Stimulated activated CD4-positive, alpha-beta T cell treated with anti-CD3 and anti-CD28 coated beads, TNF-alpha, amount 100 ng/mL, for 4 hours (primary cell): ENCODE measurements at places on chromosomes 7 and 10.

DNA sequence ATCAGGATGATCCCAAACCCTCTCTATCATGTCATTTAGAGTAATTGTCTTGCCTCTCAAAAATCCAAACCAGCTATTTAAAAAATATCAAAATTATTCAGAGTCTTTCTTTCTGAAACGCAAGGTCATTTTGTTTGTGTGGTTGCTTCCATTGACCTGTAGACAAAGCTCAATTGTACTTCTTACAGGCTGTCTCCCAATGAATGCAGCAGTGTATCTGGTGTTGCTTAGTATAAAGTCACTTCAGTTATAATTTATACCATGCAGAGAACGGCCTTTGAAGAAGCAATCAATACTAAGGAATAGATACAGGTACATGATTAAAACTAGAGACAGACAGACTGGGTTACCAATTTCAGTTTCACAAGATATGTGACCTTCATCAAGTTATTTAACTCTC lies 80.9 kb downstream of the DOCK4 start:
- DNase-seq, result no peak

DNA sequence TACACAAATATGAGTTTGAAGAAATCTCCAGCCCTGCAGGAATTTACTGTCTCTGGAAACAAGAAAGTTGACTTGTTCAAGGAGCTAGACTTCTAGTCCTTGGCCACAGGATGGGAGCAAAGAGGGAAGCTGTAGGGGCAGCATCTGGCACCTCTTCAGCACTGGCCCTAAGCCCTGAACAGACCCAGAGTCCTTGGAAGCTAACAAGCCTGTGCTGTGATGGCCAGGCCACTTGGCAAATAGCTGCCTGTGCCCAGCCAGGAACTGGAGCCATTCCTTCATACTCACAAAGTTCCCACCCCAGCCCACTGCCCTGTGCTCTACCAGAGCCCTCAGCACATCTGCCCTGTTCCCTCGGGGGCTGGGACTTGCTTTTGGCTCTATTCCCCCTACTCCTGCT lies 9.4 kb upstream of the COL13A1 start:
- DNase-seq, result no peak

GRCh38 chr10:93915598-93915997 lies 21.8 kb downstream of the SLC35G1 start:
- DNase-seq, result no peak

- DNase-seq, result no peak
Observed at GRCh38 chr7:30612658-30613265, 18.1 kb downstream of the GARS1 start.

DNA sequence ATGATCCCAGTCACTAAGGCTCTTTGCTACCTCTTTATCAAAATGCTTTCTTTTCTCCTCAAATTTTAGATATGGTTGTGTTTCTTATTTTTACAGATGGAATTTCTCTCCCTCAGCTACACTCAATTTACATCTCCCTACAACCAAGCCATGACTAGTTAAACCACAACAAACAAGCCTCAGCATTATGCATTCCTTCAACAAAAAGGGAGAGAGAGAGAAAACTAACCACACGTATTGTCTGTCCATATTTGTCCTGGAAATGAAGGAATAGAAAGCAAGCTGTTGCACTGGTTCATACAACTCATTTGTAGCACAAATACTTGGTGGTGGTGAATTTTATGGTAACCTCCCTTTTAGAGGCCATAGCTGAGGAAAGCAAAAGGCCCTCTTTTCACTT lies 286.4 kb downstream of the AHR start:
- DNase-seq, result no peak

DNA sequence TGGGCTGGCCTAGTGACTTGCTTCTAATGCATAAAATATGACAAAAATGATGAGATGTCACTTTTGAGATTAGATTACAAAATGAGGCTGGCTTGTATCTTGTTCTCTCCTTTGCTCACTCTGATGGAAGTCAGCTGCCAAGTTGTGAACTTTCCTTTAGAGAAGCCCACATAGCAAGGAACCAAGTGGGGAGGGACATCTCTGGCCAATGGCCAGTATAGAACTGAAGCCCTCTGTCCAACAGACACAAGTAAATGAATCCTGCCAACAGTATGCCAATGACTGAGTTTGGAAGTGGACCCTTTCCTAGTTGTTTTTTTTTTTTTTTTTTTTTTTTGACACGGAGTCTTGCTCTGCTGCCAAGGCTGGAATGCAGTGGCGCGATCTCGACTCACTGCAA lies 3.3 kb downstream of the ZC3HC1 start:
- DNase-seq, result no peak

- DNase-seq, result no peak
Observed at GRCh38 chr10:132149271-132149670, 37.5 kb upstream of the DPYSL4 start.

GRCh38 chr7:74164985-74165456 lies 9.1 kb upstream of the EIF4H start:
- DNase-seq, result no peak

GRCh38 chr10:23193435-23194074 lies 1.4 kb downstream of the PTF1A start:
- no peak for DNase-seq

DNA sequence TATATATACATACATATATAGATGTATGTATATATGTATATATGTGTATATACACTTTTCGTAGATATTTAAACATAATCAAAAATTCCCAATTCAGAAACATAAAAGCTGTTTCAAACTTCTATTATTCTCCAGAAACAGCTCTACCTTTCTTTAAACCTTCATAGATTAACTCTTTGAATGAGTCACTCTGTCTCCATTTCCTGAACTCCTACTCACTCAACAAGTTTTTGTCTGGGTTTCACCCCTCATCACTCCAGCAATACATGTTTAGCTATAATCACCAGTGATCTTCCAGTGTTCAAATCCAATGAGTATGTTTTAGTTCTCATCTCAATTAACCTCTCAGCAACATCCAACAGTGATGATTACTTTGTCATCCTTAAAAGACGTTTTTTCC lies 9.6 kb downstream of the DGKB start:
- DNase-seq, result no peak

- DNase-seq, result no peak
Observed at GRCh38 chr7:11533229-11533820, 298.7 kb downstream of the THSD7A start.

DNA sequence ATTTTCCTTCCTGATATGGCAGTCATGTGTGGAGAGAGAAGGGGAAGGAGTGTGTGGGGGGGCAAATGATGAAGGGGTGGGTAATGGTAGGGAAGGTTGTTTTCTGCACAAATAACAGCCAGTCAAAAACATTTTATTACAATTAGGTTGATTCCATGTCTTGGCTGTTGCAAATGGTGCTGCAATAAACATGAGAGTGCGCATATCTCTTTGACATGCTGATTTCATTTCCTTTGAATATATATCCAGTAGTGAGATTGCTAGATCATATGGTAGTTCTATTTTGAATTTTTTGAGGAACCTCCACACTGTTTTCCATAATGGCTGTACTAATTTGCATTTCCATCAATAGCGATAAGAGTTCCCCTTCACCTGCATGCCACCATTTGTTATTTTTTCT lies 10.6 kb upstream of the JAZF1 start:
- DNase-seq, result no peak

GRCh38 chr10:49300140-49300974 lies 1.4 kb downstream of the C10orf71 start:
- no peak for DNase-seq

DNA sequence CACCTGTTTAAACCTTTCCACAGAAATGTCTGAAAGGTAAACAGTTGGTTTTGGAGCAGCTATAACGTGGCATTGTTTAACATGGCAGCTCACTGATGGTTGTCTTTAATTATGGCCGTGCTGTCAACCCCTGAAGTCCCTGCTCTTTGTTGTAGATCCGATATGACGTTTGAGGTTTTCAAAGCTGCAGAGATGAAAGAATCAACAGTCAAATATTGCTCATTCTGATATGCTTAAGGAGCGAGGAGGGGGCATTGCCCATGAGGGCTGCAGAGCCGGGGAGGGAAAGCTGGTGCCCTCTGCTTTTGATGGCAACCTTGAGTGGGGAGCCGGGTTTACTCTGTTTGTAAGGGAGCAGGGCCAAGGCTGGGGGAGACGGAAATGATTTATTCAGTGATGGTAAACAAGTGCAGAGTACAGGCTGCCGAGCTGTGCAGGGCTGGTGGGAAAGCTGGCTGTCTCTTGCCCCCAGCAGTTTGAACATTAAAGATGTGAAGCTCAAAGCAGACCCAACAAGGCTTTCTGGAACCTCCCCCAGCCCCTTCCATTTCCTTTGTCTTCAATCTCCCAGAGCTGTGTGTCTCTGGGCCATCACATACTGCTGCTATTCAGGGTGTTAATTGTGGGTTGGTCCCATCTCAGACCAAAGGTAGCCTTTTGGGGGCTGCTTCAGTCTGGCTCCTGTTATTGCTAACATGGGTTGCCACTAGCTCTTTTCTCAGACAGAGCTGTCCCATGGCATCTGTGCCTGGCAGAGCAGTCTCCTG lies 345.5 kb downstream of the LRMDA start:
- no peak for DNase-seq

- no peak for DNase-seq
Observed at GRCh38 chr10:52729271-52730104, 43.1 kb downstream of the MBL2 start.

- no peak for DNase-seq
Observed at GRCh38 chr10:42977032-42977416, 99.8 kb upstream of the RET start.

DNA sequence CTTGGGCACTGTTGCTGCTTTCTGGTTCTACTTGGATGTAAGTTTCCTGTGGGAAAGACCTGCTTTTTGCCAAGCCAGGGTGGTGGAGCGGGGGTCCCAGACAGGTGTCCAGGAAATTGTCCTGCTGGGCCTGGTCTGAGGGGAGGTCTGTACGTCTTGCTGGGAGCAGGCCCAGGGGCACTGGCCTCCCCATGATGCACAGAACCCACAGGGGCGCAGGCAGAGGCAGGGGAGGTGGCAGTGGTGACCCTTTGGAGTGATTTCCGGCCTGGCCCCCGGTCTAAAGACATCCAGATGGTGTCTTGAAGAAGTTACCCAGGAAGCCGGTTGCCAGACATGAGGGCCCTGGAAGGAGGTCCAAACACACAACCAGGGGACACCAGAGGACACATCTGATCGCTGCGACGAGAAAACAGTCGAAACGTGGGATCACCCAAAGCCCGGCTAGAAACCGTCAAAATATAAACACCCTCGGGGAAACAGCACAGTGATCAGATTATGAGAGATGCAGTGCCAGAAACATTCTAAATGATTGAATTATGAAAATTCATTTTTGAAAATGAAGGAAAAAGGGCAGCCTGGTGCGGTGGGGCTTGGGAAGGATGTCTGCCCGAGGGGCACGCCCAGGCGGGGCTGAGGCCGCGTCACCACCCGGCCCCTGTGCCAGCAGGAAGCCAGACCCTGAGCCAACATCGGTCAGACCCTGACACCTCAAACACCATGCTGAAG lies 59.6 kb downstream of the TMEM270 start:
- no peak for DNase-seq

DNA sequence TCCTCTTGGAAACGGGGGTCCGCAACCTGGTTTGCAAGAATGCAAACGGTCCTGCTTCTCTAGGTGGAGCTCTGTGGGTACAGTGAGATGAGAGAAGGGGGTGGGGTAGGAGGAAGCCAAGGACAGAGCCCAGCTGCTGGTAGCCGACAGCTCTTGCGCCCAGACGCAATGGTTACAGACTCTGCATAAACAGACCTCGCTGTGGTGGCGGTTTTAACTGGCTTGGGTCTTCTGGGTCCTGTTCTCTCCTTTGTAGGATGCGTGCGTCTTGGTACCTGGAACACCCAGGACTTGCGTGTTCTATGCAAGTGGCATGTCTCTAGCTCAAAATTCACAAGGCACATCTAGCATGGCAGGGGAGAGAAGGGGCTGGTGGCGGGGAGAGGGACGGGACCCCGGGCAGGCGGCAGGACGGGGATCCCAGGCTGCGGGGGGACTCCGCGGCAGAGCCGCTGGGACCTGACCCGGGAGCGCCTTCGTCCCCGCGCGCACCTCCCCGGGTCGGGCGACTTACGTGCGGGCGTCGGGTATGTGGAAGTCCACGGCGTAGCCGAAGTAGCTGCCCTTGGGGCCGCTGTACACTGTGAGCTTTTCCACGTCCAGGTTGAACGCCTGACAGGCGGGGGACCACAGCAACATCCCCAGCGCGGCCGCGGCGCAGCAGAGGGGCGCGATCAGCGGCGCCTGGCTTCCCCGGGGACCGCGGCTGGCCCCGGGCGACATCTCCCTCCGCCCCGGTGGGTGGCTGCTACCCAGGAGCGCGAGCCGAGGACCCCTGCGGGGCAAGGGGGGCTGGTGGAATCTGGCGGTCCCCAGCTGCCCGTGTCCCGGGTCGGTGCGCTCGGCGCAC lies 448 bp downstream of the ITGA8 start:
- DNase-seq, result no peak

DNA sequence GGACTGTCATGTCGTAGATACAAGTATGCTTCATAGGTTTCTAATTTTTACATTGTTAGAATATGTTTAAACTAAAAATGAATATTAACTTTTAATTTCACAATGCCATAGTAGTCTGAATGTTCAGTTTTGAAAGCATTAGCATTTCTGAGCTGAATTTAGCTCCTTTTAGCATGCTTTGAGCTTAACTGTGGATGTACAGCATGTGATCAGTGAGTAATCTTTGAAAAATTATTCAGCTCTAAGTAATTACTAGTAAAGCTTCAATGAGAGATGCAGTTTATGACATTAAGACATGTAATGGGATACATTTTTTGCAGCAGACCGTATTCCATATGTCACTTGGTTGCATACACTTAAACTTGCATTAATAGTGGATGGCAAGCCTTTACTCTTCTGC lies 114.1 kb upstream of the WNT16 start:
- no peak for DNase-seq

DNA sequence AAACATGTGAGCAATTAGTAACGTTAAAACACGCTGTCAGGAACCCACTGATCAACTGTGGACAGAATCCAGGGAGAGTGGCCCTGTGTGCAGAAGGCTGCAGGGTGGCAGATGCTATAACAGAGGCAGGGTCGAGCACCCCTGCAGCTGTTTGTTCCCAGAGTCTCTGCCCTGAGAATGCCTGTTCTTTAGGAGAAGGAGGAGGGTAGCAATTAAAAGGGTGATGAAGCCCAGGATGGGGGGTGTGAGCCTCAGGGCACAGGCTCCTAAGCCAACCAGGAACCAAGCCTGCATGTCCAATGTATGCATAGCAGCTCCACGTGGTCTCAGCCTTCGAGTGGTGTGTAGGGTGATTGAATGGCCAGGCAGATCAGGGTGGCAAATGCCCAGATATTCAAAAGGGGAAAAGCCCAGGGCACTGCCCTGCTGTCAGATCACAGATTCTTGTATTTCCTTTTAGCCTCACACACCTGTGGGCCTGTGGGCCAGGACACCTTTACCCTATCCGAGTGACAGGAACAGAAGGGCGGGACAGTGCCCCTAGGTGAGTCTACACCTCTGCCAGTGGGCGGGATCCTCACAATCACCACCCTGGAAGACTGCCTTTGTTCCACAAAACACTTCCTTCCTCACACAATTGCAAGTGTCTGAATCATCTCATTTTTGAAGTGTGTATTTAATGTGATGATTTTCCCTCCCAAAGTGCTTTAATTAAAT lies 7.3 kb downstream of the WDFY4 start:
- DNase-seq, result no peak

- no peak for DNase-seq
Observed at GRCh38 chr10:60467202-60467546, 77.5 kb upstream of the ANK3 start.

GRCh38 chr10:73073627-73074026 lies 23.0 kb downstream of the P4HA1 start:
- DNase-seq, result no peak

GRCh38 chr7:91565499-91566401 lies 301.5 kb downstream of the FZD1 start:
- DNase-seq, result no peak

GRCh38 chr7:74272305-74273038 lies 16.7 kb upstream of the CLIP2 start:
- DNase-seq, result no peak
